T-helper 17 cell (primary cell): ENCODE measurements at places on chromosomes 3 and 15.

DNA sequence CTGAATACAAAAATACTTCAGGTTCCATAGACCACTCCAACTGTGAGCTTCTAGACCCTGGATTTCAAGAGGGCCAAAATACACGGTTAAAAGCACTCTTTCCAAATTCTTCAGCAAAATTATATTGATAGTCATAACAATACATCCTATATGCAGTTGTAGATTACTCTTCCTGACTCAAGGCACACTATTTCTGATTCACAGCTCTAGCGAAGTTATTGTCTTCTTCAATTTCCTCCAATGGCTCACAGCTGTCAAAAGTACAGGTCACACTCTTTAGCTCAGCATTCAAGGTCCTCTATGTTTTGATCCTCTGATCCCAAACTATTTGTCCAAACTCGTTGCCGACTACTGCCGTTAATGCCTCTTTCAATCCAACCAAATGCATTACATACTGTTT, 13.5 kb upstream of the CCDC80 start:
- no peak for DNase-seq

- no peak for DNase-seq
Observed at GRCh38 chr3:122268257-122269024, 56.6 kb upstream of the CSTA start.

DNA sequence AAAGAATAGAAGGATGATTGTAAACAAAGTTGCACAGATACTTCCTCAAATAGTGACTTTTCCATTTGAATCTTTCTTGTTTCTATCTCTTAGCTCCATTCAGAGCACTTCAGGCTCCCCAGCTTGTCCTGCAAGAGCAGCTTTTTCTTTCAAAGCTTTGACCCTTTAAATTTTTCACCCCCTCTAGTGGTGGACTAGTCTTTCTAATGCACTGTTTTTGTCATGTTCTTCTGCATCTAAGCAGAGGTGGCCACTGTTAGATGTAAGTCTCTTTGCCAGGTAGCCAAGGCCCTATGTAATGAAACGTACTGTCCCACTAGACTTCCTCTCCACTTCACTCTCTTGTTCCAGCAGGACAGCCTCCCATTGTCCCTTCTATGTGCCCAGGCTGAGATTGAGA, 74.0 kb upstream of the MANF start:
- no peak for DNase-seq

DNA sequence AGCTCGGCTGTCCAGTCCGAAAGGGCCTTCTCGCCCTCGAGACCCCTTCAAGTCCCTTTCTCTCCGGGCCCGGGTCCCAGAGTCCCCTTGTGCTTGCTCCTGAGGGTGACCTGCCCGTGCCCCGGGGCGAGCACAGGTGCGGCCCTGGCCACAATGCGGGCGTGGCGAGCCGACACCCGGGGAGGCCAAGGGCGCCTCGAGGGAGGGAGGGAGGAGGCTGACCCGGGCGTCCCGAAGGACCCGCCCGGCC, 810 bp upstream of the MEF2A start:
- no peak for DNase-seq

DNA sequence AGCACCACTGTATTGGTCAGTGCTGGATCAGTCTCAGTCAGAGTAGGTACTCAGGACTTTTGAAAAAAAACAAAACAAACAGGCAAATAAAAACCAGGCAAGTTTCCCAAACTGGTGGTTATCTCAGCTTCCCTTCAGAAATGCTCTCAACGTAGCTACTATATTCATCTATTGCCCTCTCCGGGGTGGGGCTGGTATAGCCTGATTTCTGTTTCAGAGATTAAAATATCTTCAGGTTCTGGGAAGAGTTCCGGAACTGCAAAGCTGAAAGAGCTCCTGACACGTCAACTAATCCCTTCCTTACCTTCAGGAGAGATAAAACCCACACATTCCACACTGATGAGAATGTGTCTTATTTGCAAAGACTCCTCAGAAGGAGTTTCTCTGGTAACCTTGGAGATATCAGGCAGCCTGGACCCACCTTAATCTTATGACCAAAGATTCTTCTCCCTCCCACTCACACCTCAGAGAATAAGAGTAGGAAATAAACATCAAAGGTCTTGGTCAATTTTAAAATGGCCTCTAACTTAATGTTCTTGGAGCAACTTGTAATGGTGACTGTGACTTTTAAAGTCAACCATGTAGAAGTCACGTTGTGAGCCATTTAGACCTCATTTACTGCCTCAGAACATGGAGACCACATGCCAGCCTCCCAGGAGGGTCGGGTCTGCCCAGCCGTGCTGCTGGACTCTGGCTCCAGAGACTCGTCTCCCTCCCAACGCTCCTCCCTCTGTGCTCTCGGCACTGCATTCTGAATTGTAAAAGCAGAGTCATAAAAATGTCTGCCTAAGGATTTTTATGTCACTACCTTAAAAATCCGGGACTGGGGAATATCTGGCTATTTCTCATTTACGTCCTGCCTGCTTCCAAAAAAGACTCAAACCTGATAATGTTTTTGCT, 53.8 kb downstream of the CDCP1 start:
- no peak for DNase-seq

DNA sequence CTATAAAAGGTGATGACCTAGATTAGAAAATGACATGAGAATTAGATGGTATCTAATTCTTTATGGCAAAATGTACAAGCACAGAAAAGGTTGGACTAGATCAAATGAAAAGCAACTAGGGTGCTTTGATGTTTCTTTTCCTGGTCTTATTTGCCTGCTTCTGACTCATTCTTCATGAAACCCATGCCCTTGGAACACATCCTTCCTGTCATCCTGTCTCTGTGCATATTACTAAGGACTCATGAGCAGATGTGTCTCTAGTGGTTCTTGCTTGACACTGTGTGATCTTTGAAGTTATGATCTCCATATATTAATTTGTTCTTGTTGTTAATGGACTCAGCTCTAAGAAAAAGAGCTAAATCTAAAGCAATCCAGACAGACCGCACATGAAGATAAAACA, 314.0 kb downstream of the ERC2 start:
- DNase-seq = no peak

DNA sequence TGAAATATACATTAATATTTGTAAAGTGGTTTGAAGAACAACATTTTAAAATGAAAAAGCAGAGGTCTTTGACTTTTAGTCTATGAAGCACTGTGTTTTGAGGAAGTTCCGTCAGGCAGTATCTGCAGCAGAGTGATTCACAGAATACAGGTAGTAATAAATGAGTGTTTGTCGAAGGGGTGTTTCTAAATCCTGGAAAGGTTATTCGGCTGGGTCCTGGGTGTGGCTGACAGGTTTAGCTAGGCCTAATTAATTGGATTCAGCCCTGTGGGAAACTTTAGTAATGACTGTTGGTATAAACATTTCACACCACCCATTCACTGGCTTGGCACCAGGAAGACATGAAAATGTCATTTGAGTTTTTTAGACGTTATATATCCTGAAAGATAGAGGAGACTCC, 51.3 kb downstream of the TIPARP start:
- no peak for DNase-seq

GRCh38 chr15:85623315-85624049, 171.2 kb downstream of the KLHL25 start:
- no peak for DNase-seq

GRCh38 chr15:48643776-48644466, 1.6 kb downstream of the FBN1 start:
- DNase-seq = no peak

DNA sequence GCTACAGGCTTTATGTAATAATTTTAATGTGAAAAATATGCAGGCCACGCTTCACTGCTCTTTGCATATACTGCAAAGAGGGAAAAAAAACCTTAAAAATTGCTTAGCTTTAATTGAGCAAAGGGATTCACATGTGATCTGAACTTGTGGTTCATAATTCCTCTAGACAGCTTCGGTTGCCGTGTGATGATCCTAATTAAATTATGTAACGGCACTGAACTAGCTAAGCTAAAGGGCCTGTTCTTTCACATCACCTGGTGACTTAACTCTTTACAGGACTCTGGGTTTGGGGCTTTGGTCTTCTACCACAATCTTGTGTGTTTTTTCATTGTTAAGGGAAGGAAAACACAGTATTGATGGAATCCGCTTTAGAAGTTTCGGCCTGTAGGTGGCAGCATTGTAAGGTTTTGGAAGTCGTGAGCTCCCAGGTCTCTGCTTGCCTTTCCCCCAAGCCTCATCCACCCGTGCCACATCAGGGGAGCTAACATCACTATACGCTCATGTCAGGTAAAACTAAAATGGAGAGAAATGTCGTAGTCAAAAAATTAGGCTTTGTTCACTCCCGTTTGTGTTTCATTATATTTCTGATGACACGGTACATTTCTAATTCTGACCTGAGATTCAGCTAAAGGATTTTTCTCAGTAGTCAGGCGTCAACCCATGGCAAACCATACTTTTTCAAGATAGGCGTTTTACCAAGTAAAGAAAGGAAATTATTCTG, 205.6 kb upstream of the DPH6 start:
- DNase-seq = no peak

- DNase-seq = no peak
Observed at GRCh38 chr15:65362491-65362890, 15.3 kb downstream of the IGDCC3 start.

GRCh38 chr3:169954142-169954756, 12.4 kb upstream of the SEC62 start:
- no peak for DNase-seq

DNA sequence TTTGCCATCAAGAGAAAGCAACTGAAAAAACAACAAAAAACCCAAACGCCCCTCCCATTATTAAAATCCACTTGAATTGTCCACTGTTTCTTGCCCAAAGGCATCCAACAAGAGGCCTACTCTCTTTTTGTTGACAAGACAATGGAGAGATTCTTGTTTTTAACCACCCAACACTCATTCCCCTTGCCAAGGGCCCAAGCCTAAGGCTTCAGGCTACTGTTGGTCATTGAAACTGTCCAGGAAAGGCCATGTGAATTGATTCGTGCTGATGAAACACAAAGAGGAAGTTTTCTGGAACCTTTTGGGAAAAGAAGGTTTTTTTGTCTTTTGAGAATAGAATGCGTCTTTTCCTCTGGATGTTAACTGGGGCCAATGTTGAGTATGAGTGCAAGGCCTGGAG, 157.4 kb upstream of the PFN2 start:
- no peak for DNase-seq

DNA sequence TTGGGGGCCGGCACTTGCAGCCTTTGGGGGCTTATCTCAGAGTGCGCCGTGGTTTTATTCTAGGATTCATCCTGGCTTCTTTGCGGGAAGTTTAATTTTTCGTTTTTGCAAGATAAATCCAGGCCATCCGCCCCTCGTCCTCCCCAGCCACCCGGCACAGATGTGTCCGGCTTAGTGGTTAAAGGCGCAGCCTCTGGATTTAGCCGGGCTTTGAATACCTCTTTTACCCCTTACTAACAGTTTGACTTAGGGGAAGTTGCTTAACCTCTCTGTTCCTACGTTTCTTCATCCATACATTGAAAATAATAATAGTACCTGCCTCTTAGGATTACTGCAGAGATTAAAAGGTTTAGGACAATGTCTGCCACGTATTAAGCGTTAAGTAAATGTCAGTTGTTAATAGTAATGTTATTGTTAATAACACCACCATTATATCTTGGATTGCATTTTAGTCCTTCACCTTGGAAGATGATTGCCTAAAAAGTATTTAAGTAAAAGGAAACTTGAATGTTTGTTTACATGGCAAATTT, 714 bp downstream of the ECT2 start:
- DNase-seq = no peak
